Stimulated activated CD8-positive, alpha-beta memory T cell treated with anti-CD3 and anti-CD28 coated beads, Interleukin-2, amount 100 ng/mL, for 1 hour (primary cell): ENCODE measurements at places on chromosomes 7 and 10.

- DNase-seq, result no peak
Observed at GRCh38 chr10:3526727-3527501, 258.1 kb downstream of the KLF6 start.

- no peak for DNase-seq
Observed at GRCh38 chr10:33263453-33263852, 71.0 kb downstream of the NRP1 start.

DNA sequence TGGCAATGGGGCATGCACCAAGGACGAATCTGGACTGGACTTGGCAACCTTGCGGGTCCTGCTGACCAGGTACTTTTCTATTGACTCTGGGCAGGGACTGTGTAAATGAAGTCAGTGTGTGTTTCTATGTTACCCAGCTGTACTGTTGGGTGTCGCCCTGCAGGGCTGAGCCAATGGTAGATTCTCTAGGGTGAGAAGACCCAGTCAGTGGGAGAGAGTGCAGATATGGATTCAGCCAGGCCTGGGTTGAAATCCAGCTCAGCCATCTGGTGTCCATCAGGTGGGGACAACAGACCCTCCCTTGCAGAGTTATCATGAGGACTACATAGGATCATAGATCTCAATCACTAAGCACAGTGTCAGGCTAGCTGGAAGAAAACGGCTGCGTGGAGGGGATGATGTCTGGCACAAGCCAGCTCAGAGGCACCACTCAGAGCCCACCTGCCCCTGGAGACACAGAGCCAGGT lies 4.9 kb upstream of the PPIF start:
- no peak for DNase-seq

DNA sequence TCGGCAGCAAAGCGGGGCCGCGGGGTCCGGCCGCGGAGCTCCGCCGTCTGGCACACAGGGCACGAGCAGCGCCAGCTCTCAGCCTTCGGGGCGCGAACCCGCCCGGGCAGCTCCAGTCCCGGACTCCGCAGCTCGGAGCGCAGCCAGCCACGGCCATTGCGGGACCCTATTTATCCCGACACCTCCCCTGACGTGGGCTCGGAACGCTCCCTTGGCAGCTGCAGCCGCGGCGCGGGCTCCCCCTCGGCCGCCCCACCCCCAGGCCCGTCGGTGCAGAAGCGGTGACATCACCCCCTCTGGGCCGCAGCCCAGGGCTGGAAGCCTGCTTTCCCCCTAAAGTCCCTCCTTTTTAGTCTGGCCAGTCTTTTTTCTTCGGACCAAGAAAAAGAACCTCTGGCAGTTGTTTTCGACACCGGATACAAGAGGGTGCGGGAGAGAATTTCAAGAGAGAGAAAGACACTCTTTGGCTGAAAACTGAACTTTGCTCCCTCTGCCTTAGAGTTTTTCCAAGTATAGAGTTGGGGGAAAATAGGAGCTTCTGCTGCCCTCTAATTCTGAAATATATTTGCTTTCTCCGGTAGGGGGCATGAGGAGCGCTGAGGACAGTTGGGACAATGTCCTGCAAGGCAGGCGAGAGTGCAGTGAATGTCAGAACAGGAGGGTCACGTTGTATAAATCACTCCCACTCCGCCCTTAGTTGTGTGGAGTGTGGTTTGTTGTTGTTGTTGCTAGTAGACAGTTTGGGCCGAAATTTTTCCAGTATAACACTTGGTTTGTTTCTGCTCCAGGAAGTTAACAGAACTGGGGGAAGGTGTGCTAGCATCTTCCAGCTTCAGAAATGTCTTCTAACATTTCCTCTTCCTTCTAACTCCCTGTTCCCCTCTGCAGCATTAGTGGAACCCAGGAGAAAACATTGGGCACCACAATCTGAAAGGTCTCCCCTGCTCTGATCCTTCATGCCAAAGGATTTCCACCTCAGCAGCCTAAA lies at the start of gene SFRP4:
Gene SFRP4, minus strand, starts transcription at position 145 of the 988 bp plus-strand sequence. CDS start 280 bp downstream, outside the sequence.
- DNase-seq, result no peak

DNA sequence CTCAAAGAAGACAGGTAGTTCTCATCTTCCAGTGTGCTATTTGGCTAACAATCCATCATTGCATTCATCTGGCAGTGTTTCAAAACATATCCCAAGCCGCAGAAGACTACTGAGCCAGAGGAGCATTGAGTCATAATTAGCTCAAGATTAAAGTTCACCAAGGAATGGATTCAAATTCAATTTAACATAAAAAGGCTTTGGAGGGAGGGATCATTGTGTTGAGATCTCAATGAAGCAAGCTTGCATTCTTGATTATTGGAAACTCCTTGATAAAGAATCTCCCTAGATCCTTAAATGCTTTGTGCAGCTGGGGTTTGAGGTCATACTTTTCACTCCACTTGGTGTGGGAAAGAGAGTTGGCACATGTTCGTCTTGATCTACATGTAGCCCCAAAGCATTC lies 142.8 kb upstream of the SEMA3A start:
- DNase-seq, result no peak
